Activated CD4-positive, alpha-beta T cell treated with anti-CD3 and anti-CD28 coated beads, Interleukin-2, amount 10 ng/mL, durations not matched to agents 24 days and 14 days (primary cell): ENCODE measurements at places on chromosomes 3 and 15.

DNA sequence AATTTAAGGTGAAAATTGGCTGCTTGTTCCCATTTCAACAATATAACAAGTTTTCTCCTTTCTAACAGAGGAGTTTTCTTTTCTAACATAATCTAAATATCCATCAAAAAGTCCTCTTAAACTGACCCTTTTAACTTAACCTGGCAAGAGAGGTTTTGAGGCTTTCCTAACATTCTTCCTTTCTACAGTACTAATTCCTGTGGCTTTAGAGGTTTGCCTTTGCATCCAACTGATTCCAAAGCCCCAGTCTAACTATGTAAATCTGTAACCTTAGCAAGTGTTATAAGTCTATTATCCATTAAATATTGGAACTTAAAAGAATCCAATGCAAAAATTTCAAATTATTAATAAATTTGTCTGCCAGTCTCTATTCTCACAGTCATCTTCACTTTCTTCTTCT lies 134.1 kb downstream of the ISL2 start:
- no peak for DNase-seq

DNA sequence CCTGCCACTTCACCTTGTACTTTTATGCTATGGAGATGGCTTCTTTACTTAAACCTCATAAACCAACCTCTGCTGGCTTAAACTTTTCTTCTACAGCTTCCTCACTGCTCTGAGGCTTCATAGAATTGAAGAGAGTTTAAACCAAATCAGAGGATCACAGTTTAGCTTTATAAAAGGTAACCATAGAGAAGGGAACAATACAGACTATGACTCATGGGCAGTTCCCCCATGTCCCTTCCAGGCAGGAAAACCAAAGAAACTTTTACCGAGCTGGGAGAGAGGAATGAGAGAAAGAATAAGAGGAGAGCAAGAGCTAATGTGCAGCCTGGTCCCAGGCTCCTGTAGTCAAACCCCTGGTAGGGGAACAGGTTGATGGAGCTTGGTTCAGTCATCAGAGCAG lies 53.9 kb upstream of the NEDD4 start:
- no peak for DNase-seq

- no peak for DNase-seq
Measured at GRCh38 chr3:112687616-112688015, 46.7 kb upstream of the CCDC80 start.

GRCh38 chr3:110378481-110378880 lies 693.1 kb upstream of the NECTIN3 start:
- DNase-seq, result no peak

GRCh38 chr15:90006217-90007075 lies 5.3 kb downstream of the ZNF710 start:
- no peak for DNase-seq

- peak; percentile 30 for DNase-seq
Measured at GRCh38 chr3:53673722-53674350, 172.4 kb downstream of the CHDH start.

DNA sequence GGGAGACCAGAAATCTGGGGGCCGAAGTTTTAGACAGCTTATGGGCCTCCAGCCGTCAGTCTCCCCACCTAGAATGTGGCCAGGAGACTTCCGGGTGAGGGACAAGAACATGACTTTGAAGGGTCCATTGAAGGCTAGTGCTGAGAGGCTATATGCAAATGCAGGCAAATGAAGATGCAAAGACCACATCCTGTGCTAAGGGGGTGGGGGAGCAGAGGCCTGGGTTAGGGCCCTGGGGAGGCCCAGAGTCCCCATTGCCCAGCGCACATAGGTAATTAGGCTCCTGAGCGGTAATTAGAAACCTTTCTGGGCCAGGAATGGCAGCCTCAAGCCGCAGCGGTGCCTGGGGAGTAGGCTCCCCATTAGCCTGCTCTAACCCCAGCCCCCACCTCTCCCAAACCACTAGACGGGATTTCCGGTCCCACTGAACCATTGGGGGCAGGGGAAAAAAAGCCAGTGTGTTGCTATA lies 6.8 kb downstream of the CSK start:
- DNase-seq, result peak; percentile 91

DNA sequence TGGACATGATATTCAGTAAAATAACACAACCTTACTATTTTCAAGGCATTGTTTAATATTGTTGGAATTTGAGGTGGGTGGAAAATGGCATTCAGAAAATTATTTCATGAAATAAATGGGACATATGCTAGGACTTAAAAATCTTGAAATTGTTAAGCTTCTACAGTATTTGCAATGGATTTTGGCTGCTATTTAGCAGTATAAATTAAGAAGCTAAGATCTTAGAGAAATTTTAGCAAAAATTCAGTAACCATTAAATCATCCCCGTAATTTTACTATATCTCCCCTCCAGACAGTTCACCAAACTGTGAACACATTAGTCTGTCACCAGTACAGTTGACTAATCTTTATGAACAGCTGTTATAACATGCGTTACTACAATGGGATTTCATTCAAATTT lies 8.2 kb downstream of the DIPK2A start:
- DNase-seq, result no peak

GRCh38 chr3:98013411-98014267 lies 21.5 kb downstream of the GABRR3 start:
- DNase-seq, result no peak

GRCh38 chr3:4044619-4045018 lies 245.4 kb downstream of the LRRN1 start:
- no peak for DNase-seq

DNA sequence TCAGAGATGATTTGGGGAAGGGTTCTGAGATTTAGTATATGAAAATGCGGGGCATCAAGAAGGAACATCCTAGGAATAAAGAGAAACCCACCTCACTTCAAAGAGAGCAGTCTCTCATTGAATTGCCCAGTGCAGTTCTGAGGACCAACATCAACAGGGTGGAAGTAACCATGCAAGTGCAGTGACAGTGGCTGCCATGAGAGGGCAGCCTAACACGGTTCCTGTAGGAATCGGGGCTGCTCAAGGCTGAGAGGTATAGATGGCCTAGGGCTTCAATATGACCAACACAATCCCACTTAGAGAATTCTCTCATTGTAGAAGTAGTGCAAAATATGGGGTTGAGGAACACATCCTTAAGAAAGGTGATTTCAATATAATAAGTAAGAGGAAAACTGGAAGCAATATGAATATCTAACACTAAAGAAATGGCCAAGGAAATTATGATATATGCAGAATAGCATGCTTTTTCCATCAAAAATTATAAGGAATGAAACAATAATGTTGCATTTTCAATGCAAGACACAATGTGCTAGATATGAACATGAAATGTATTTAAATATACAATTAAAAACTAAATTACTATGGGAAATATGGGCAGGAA lies 51.1 kb upstream of the ARRDC4 start:
- DNase-seq, result peak; percentile 88

- DNase-seq, result peak; percentile 65
Measured at GRCh38 chr3:183265834-183266417, 12.9 kb downstream of the B3GNT5 start.

- peak; percentile 80 for DNase-seq
Measured at GRCh38 chr15:50066202-50066601, 52.8 kb downstream of the ATP8B4 start.

DNA sequence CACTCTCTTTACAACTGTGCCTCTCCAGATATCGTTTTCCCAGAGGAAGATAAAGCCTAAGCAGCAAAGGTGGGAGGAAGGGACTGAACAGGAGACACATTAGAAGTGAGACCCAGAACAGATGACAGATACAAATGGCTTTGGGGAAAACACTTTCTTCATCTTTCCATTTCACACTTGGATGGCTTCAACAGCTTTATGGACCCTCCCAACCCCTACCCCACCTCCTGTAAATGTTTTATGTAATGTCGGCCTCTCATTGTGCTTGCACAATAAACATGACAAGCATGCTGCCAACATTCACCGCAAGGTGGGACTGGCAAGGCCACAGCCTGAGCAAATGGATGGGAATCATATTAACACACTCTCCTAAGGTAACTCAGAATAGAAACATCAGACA lies 1088.6 kb downstream of the TUSC7 start:
- DNase-seq, result no peak

- DNase-seq, result no peak
Measured at GRCh38 chr3:195297446-195297845, 26.5 kb upstream of the XXYLT1 start.

- DNase-seq, result no peak
Measured at GRCh38 chr3:34077417-34078195, 279.2 kb downstream of the PDCD6IP start.

- DNase-seq, result no peak
Measured at GRCh38 chr15:74373056-74373650, 5.7 kb upstream of the CYP11A1 start.

GRCh38 chr3:175941352-175941751 lies 1082.2 kb downstream of the NAALADL2 start:
- DNase-seq, result no peak

- no peak for DNase-seq
Measured at GRCh38 chr3:68220832-68221231, 566.4 kb upstream of the SUCLG2 start.

- no peak for DNase-seq
Measured at GRCh38 chr3:130300888-130301287, 44.6 kb upstream of the COL6A5 start.

GRCh38 chr3:61323094-61323493 lies 71.8 kb upstream of the FHIT start:
- no peak for DNase-seq

DNA sequence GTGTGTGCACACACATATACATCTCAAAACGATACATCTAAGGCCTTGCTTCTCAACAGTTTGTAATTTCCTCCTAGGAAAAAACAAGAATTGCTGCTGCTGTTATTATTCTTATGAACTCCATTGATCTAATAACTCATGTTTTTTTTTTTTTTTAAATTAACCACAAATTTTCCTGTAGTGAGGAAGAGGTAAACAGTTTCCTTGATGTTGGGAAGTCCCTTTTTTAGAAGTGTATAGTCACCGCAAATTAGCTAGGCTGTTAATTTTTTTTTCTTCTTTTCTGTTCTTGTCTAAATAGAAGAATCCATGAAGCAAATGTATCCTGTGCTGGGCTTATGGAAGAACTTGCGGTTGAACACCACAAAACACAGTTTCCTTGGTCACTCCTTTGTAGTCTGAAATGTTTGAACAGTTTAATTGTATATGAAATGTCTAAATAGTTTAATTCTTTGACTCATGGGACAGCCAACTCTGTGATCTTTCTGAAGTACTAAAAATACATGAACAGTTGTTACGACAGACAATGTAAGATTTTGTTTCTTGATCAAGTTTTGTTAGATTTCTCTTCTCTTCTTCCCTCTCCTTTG lies 64.5 kb downstream of the MITF start:
- no peak for DNase-seq

GRCh38 chr15:65869954-65870871 lies 922 bp downstream of the RAB11A start:
- DNase-seq, result peak; percentile 81

DNA sequence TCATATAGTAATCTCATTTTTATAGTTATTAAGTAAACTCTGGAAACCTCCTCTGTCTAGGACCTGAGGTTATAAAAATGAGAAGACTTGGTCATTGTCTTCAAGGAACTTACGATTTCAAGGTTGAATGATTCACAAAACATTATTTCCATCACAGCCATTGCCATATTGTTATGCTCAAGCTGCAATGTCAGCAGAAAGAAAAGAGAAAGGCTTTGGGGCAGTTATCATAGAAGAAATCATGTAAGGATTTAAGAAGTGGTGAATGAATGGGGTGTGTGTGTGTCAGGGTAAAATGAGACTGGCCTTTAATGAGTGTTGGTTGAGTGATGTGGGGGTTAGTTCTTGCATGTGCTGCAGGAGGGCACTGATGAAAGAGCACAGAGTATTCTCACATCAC lies 346.8 kb downstream of the SQOR start:
- DNase-seq, result no peak

GRCh38 chr15:81752546-81752942 lies 293.3 kb downstream of the MEX3B start:
- DNase-seq, result no peak

DNA sequence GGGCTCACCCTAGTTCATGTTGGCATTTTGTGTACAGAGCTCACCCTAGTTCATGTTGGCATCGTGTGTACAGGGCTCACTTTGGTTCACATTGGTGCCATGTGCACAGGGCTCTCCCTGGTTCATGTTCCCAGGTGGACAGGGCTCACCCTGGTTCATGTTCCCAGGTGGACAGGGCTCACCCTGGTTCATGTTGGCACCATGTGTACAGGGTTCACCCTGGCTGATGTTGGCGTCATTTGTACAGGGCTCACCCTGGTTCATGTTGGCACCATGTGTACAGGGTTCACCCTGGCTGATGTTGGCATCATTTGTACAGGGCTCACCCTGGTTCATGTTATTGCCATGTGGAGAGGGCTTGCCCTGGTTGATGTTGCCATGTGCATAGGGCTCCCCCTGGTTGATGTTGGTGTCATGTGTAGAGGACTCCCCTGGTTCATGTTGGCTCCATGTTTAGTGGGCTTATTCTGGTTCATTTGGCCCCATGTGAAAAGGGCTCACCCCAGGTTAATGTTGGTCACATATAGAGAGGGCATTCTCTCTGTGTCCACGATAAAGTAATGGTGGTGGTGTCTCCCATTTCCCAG lies 31.7 kb upstream of the NR2C2 start:
- DNase-seq, result peak; percentile 80

- DNase-seq, result no peak
Measured at GRCh38 chr15:60854858-60855564, 374.1 kb downstream of the RORA start.

GRCh38 chr3:43023746-43024145 lies 44.6 kb downstream of the GASK1A start:
- no peak for DNase-seq

- no peak for DNase-seq
Measured at GRCh38 chr15:49758856-49759255, 138.0 kb downstream of the DTWD1 start.

DNA sequence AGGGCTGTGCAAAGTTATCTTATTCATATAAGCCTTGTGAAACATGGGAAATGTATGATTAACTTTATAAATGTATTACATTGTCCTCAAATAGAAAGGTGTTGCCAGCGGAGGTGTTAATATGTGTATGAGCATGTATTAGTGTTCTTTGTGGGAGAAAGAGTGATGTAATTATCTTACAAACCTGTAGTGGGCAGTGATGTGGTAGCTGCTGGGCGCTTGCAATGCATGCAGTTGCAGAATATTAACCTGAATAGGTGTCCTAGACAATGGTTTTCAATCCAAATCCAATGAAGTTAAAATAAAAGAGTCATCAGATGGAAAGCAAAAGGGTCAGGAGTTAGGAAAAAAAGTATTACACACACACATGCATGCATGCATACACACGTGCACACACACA lies 881.3 kb upstream of the CADM2 start:
- no peak for DNase-seq

DNA sequence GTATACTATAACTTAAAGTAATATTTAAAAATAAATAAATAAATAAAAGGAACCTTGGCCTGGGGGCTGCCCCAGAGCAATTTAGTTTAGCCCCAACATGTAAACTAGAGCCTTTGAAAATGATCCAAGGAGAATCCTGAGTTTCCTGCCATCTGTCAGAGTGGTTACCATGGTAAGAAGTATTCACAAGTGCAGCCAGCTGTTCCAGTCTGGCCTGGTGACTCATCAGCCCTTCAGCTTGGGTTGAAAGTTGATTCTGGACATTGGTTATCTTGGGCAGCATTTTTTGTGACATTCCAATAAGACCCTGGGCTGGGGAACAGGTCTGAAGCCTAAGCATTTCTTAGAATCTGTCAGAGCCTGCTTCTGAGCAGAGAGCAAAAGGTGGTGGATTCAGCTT lies 72.7 kb upstream of the LRTM1 start:
- DNase-seq, result no peak

- DNase-seq, result no peak
Measured at GRCh38 chr15:26773067-26773877, 406 bp upstream of the GABRB3 start.

GRCh38 chr3:101758224-101758623 lies 20.8 kb upstream of the NXPE3 start:
- peak; percentile 39 for DNase-seq
